T-helper 9 cell (primary cell): ENCODE measurements at places on chromosomes 12 and 14.
A peak's percentile ranks its signal among the peaks of the same experiment; 100 is the strongest.

DNA sequence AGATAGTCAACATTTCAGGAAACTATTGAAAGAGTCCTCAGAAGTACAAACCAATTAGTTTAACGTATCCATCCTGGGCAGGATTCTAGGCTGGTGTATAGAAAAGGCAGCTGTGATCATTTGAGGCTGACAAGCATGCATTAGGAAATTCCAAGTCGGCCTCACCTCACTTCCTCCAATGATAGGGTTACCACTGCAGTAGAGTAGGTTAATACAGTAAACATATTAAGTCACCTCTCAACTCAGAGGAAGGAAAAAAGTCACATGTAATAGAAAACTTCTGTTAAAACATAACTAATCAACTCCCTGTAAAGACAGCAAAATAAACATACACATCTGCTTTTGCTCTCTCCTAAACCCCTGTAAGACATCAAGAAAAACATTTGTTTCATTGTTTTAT is 33.5 kb downstream of the MED13L start:
- DNase-seq: no peak

DNA sequence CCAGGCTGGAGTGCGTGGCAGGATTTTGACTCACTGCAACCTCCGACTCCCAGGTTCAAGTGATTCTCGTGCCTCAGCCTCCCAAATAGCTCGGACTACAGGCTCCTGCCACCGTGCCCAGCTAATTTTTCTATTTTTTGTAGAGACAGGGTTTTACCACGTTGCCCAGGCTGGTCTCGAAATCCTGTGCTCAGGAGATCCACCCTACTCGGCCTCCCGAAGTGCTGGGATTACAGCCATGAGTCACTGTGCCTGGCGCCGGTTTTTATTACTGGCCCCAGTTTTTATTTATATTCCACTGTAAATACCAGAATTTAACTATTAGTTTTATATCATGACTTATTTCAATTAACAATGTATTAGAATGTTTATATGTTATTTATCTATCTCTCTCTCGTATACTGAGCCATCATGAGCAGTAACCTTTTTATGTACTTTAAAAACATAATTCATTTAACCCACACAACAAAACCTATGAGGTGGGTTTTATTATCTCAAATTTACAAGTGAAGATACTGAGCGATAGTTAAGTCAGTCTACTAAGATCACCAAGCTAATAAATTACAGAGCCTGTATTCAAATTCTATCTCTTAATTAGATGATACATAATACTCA is 47.8 kb downstream of the HECTD1 start:
- no peak for DNase-seq

- no peak for DNase-seq
Measured at GRCh38 chr12:113021500-113021899, 35.0 kb upstream of the DTX1 start.

- no peak for DNase-seq
Measured at GRCh38 chr12:53195516-53196420, 11.3 kb downstream of the ITGB7 start.

DNA sequence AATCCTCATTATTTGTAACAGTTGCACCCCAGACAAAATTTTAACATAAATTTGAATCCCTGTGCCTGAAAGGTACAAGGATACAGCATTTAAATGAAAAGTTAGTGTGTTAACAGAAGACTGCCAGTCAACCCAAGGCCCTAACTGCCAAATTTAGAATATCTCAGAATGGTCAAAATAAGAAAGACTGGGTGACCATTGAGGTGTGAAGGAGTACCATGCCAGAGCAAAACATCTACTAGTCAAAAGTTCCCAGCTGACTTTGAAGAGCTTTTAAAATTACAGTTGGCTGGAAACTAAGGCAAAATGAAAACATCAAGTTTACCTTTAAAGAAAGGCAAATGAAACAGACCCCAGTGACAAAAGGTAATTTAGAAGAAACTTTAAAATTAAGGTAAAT is 18.4 kb downstream of the SAV1 start:
- DNase-seq: no peak

- no peak for DNase-seq
Measured at GRCh38 chr12:75938189-75938588, 93.4 kb downstream of the PHLDA1 start.

- DNase-seq: no peak
Measured at GRCh38 chr12:2640709-2641108, 154.1 kb upstream of the FKBP4 start.

DNA sequence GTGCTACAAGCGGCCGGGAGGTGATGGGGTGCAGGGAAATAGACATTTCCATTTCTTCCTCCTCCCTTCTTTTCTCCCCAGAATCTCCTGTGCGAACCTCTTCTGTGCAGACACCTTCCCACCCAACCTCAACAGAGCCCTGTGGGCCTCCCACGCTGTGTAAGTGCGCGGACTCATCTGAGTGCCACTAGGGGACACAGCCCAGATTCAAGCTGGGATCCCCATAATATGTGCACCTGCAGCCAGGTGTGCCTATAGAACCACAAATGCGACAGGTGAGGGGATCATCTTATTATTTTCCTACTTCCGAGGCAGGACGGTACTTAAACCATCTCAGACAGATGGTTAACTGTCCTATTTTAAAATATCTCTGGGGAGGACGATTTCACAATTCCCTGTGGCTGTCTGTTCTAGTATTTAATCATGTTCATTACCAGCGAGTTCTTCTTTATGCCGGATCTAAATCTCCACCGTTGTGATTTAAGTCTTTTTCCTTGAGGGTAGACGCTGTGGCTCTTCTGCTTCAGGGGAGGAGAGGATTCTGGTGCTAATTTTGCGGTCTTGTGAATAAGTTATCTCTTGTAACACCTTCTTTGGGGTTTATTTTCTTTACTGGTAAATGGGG is 17.2 kb upstream of the CACNA1C start:
- DNase-seq: no peak

- no peak for DNase-seq
Measured at GRCh38 chr12:109539508-109539907, 33.8 kb downstream of the MMAB start.

GRCh38 chr12:10213168-10214135 is 775 bp downstream of the GABARAPL1 start:
- DNase-seq: peak; percentile 73
